ENCODE measurements at places on chromosomes 3 and 15.

- H3K4me3 ChIP-seq, result no peak overlapping the region
- no peak for DNase-seq
Observed at GRCh38 chr3:14911651-14912050, 35.7 kb upstream of the NR2C2 start.

DNA sequence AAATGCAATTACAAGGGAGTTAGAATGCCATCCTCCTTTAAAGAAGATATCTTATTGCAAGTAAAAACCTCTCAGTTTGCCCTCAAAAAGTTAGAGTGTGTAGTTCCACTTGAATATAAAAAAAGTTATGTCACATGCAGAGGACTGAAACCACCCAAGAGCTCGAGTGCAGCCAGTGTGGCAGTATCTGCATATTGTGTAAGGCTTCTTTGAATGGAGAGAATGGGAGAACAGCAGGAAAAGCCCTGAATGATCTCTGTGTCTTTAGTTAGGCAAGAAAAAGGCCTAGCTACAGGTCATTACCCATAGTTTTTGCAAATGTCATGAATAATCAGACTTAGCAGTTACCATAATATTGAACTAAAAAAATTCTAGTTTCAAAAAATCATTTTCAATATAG lies 13.9 kb upstream of the TEX9 start:
- H3K27me3 ChIP-seq, result no peaks in the 10 kb centered on the region
- H3K4me3 ChIP-seq, result no peak overlapping the region
- H3K4me1 ChIP-seq, result peaks cover 3% of the 10 kb centered on the region
- no peak overlapping the region for H3K27ac ChIP-seq

DNA sequence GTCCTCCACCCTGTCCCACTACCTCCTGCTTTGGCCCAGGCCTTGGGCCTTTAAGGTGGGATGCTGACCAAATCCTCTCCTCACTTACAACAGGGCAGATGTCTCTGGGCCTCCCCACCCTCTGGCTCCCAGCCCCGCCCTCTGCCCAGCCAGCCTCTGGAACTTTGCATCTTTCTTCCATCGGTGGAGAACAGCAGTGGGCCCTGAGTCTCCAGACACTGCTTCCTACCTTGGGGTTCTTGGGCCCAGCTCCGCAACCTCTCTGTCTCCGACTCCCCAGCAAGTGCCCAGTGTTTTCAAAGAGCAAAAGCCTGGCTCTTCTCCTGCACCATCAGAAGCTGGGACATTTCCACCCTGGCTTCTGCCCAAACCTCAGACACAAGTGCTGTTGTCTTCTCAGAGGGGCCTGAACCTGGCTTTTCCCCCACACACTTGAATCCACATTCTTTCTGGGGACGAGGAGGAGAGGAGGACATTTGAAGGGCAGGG lies 33.1 kb downstream of the MRAS start:
- no peaks in the 10 kb centered on the region for H3K27me3 ChIP-seq
- H3K27ac ChIP-seq, result no peak overlapping the region

GRCh38 chr3:184058029-184058428 lies 5.2 kb downstream of the HTR3C start:
- no peaks in the 10 kb centered on the region for H3K36me3 ChIP-seq
- H3K27ac ChIP-seq, result no peak overlapping the region
- no peak overlapping the region for H3K4me3 ChIP-seq
- no peak for DNase-seq
- no peaks in the 10 kb centered on the region for H3K4me1 ChIP-seq

DNA sequence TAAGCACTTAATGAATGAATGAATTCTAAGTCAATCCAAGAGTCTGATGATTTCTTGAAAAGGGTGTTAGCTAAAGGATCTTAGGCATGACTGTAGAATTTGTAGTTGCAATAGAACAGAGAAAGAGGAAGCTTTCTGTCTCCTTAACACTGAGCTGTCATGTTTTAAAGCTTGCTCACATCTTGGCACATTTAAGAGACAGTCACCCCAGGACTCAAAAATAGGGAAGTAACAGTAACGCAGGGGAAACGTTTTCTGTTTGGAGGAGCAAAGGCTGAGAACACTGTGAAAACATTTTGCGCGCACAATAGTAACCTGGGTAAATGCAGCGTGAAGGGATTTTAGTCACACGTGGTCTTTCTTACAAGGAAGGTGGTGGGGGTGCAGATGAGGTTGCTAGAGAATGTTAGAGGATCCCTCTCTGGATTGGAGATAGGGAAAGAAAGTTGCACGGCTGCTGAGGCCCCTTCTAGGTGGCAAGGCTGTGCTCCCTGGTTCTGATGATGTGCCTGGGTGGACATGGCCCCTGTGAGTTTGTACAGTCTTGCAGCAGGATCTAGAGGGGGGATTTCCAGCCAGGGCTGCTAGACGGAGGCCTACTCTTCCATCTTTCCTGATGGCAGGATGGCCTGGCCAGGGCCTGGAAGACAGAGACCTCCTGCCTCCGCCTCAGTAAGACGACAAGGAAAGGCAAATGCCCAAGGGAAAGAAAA lies 12.0 kb downstream of the STARD5 start:
- H3K36me3 ChIP-seq, result peaks cover 4% of the 10 kb centered on the region
- DNase-seq, result no peak
- no peak overlapping the region for H3K27ac ChIP-seq
- H3K27me3 ChIP-seq, result no peaks in the 10 kb centered on the region

GRCh38 chr3:64253689-64254088 lies 28.4 kb upstream of the PRICKLE2 start:
- no peaks in the 10 kb centered on the region for H3K27me3 ChIP-seq
- H3K27ac ChIP-seq, result no peak overlapping the region
- no peak overlapping the region for H3K4me3 ChIP-seq

DNA sequence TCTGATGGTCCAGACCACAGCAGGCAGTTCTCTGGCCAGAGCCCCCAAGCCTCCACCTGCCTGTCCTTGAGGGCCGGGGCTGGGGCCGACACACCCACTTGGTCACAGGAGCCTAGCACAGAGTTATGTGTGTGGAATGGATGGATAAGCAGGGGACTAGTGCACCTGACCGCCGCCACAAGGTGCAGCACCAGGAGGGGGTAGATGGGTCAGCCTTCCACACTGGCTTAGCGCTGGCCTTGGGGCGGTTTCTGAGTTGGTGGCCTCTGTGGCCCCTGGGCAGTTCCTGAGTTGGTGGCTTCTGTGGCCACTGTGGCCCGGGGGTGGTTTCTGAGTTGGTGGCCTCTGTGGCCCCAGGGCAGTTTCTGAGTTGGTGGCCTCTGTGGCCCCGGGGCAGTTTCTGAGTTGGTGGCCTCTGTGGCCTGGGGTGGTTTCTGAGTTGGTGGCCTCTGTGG lies 75.8 kb downstream of the FBLN2 start:
- peaks cover 1% of the 10 kb centered on the region for H3K4me1 ChIP-seq
- no peaks in the 10 kb centered on the region for H3K36me3 ChIP-seq
- no peak overlapping the region for H3K27ac ChIP-seq
- H3K4me3 ChIP-seq, result no peak overlapping the region
- DNase-seq, result no peak
- no peaks in the 10 kb centered on the region for H3K27me3 ChIP-seq

DNA sequence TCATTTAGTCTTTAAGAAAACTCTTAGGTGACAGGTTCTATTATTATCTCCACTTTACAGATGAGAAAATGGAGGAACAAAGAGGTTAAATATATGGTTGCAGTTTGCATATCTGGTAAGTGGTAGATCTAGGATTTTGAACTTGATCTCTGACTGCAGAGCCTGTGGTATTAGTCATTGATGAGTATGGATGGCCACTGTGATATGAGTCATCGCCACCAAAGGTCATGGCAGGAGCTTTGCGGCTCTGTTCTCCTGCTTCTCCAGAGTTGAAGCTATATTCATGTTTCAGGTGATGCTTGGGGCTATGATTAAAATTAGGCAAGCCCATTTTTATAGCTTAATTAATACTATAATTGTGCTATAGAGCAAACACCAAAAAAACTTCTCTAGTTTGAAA lies 306.2 kb upstream of the DPPA4 start:
- H3K36me3 ChIP-seq, result no peaks in the 10 kb centered on the region
- no peak overlapping the region for H3K27ac ChIP-seq
- no peaks in the 10 kb centered on the region for H3K4me1 ChIP-seq
- no peak overlapping the region for H3K4me3 ChIP-seq
- no peaks in the 10 kb centered on the region for H3K27me3 ChIP-seq

- H3K27me3 ChIP-seq, result no peaks in the 10 kb centered on the region
- peak; percentile 63 for DNase-seq
- no peak overlapping the region for H3K27ac ChIP-seq
- H3K4me3 ChIP-seq, result no peak overlapping the region
- H3K36me3 ChIP-seq, result no peaks in the 10 kb centered on the region
Observed at GRCh38 chr3:102238362-102238761, 196.5 kb upstream of the ZPLD1 start.

DNA sequence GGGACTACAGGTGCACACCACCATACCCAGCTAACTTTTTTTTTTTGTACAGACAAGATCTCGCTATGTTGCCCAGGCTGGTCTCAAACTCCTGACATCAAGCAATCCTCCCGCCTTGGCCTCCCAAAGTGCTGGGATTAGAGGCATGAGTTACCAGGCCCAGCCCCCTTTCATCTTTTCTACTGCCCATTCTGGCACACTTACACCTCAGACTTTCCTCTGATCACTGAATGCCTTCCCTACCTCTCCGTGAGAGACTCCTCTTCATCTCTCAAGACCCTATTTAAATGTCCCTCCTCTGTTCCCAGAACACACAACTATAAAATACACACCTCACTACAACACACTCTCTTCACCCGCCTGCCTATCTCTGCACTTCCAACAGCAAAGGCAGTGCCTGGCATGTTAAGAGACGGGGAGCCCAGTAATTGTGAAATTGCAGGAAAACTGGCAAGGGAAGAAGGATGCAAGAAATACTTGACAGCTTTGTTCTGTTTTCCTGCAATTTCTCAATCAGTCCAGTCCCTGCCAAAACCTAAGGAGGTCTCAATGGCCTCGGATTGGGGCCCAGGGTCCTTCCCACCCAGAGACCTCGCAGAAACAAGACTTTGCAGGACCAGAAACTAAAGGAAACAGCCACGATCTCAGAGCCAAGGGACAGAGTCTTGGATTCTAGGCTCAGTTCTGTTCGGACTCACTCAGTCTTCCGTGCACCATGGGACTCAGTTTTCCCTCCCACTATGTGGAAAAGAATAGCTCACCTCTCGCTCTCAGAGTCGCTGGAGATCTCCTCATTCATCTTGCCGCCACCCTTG lies 849 bp downstream of the RRP9 start:
- peaks cover 17% of the 10 kb centered on the region for H3K36me3 ChIP-seq
- peak overlapping the region; percentile 84 for H3K4me3 ChIP-seq
- H3K27me3 ChIP-seq, result peaks cover 9% of the 10 kb centered on the region

DNA sequence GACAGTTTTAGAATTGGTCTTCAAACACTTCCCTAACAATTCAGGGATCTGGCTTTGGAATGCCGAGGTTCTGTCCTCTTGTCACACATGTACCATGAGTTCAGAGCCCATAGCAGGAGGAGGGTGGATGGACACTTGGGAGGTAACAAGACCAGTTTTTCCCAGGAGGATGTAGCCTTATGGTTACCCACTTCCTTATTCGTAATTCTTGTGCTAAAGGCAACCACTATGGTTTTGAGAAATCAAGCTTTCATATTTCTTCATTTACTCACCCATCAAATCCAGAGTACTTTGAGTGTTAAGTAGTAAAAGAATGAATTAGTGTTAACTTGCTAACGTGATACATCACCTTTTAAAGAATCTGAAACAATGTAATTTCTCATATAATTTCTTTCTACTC lies 479.6 kb upstream of the ALCAM start:
- H3K36me3 ChIP-seq, result no peaks in the 10 kb centered on the region
- no peak overlapping the region for H3K27ac ChIP-seq
- H3K4me3 ChIP-seq, result no peak overlapping the region
- no peaks in the 10 kb centered on the region for H3K27me3 ChIP-seq
- no peak for DNase-seq

DNA sequence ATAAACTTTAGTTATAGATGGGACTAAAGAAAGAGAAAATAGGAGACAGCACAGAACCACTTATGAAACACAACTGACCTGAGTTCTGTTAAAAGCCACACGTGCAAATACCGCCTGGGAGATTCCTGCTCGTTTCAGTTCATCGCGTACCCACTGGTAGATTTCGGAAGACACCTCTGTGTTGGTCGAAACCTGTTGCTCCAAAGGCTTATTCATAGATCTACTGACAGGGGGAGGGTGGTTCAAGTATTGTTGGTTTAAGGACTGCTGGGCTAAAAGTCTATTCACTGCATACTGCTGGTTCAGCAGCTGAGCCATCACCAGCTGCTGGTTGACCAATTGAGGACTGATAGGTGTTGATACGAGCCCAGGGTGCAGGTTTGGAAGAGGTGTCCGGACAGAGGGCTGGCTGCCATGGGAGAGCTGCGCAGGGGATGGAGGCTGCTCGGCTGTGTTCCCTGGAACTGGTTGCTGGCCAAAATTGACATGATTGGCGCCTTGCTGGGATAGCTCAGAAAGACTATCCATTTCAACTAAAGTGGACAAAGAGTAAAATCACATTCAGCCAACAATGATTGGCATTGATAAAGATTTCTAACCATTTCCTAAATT lies 30.6 kb downstream of the SATB1 start:
- no peak for DNase-seq
- no peak overlapping the region for H3K4me3 ChIP-seq
- H3K4me1 ChIP-seq, result no peaks in the 10 kb centered on the region
- H3K27me3 ChIP-seq, result no peaks in the 10 kb centered on the region

- H3K4me1 ChIP-seq, result peaks cover 3% of the 10 kb centered on the region
- no peaks in the 10 kb centered on the region for H3K36me3 ChIP-seq
- H3K4me3 ChIP-seq, result no peak overlapping the region
- no peaks in the 10 kb centered on the region for H3K27me3 ChIP-seq
- no peak overlapping the region for H3K27ac ChIP-seq
Observed at GRCh38 chr3:113228498-113229286, 17.3 kb downstream of the BOC start.

DNA sequence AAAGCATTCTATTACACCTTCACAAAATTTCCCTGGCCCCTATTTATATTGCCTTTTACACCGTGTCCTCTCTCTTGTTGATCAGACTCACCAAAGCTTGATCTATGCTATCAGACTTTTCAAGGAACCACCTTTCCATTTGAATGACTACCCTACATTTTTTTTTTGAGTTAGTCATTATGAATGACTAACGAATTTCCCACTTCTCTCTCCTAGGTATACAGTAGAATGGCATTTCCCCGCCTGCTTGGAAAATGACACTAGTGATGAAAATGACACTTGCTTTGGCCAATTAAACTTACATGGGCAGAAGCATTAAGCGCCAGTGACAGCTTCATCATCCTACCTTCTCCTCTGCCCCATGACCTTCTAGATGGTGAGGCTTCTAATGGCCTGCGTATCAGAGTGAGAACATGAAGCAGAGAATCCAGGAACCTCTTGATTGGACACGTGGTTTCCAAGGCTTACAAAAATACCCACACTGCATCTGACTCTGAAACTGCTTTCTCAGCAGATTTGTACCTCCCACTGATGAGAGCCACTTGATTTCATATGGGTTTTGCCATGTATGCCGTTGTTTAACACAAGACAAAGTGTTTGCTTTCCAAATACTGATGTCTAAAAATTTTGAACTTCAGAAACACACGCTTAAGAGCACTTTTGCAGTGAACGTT lies 370.5 kb downstream of the CTNNB1 start:
- no peak overlapping the region for H3K27ac ChIP-seq
- H3K4me1 ChIP-seq, result peaks cover 4% of the 10 kb centered on the region
- no peaks in the 10 kb centered on the region for H3K27me3 ChIP-seq
- no peaks in the 10 kb centered on the region for H3K36me3 ChIP-seq
- DNase-seq, result no peak

Data from H1 (cell line).